ENCODE measurements at places on chromosomes 16 and 17.

- no peak for DNase-seq
These were observed 732.5 kb upstream of the RBFOX1 start for GRCh38 chr16:6600167-6600566.

DNA sequence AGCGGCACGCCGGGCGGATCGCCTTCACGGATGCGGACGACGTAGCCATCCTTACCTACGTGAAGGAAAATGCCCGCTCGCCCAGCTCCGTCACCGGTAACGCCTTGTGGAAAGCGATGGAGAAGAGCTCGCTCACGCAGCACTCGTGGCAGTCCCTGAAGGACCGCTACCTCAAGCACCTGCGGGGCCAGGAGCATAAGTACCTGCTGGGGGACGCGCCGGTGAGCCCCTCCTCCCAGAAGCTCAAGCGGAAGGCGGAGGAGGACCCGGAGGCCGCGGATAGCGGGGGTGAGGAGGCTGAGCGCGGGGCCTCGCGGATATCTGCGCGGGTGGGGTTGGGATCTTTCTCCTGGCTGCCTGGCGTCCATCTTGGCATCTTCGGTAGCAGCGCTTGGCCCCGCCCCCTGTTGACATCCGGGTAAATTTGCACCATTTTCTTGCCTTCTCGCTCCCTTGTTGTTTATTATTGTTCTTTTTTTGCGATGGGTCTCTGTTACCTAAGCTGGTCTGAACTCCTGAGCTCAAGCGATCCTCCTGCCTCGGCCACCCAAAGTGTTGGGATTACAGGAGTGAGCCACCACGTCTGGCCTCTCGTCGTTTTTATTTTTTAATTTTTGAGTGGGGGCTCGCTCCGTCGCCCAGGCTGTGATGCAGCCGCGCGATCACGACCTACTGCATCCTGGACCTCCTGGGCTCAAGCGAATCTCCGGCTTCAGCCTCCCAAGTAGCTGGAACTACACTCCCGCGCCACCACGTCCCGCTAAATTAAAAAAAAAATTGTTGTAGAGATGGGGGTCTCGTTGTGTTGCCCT, 898 bp downstream of the TERF2IP start:
- peak; percentile 84 for DNase-seq

DNA sequence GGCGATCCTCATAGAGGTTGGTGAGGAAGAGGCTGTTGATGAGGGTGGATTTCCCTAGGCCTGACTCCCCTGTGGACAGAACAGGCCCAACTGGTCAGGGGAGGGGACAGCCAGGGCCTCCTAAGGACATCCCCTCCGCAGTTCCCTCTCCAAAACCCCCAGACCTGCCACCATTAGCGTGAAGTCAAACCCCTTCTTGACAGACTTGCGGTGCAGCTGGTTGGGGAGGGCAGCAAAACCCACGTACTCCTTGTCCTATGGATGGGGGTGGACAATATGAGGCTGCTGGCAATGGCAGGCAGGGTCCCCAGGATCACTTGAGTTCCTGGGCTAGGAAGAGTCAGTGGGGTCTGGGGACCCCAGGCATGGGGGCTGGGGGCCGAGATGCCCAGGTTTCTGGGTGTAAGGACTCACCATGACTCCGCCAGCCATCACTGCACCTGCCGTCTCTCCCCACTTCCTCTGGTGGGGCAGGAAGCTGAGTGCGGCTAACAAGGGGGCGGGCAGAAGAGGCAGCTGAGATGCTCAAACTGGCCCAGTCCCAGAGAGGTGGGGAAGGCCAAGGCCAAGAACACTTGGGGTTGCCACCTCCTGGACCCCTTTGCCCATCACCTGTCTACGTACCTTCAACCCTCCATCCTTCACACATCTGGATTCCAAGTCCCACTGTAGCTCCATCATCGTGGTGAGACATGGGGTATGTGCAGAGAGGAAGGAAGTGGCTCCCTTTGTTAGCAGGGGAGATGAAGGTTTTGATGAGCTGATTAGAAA, at the start of gene SEPTIN1:
Gene SEPTIN1 (minus strand): TSS at position 451 of the 771 bp plus-strand sequence. CDS start 19 bp downstream, at position 432.
- DNase-seq: peak; percentile 53

GRCh38 chr16:11459722-11460121, 114.5 kb downstream of the RMI2 start:
- no peak for DNase-seq

DNA sequence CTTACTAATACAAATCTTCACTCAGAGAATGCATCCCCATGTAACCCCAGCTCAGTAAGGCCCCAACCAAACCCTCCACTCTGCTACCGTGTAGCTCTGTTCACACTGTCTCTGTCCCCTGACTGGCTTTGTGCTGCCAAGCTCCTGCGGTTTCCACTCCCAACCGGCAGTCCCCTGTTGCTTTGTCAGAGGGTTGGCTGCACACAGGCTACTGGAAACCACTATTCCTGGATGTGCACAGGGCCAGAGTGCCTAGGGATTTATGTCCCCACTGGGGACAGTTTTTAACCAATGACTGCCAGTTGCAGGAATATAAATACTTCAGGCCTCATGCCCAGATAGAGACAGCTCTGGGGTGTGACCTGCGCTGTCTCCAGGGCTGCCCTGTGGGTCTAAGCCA, 157.1 kb upstream of the C16orf82 start:
- no peak for DNase-seq

GRCh38 chr16:10965440-10966061, 21.2 kb downstream of the CLEC16A start:
- DNase-seq: no peak

DNA sequence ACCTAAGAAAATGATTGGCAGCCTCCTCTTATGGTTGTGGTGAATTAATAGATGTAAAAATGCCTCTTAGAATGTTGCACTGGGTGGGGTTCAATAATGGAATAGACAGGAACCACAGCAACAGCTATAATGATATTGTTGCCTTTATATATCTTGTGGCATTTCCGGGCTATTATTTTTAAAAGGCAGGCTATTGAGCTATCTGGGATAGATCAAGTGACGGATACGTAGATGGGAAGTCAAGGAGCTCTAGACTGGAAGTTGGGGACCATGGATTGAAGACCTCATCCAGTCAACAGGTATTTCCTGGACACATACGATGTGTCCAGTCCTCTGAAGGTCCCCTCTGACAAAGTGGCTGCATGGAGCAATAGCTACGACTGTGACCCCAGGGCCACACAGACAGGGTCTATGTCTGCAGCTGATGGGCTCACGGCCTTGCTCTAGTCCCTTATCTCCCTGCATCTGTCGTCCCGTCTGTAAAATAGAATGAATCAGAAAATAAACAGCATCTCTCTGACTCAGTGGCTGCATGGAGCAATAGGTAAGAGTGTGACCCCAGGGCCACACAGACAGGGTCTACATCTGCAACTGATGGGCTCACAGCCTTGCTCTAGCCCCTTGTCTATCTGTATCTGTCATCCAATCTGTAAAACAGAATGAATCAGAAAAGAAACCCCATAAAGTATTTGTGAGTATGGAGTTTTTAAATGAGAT, 117.7 kb upstream of the FOXF1 start:
- DNase-seq: no peak

DNA sequence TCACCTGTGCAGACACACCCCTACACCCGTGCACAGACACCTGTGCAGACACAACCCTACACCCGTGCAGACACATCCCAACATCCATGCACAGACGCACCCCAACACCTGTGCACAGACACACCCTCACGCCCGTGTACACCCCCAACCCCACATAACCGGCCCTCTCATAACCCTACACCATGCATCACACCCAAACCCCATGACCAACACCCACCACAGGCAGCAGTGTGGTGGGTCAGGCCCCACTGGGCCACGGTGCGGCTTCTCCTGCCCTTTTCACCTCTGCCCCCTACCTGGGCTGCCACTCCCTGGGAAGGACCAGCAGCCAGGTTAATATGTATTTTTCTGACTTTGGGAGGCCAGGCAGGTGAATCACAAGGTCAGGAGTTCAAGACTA, 4.2 kb upstream of the SLC16A3 start:
- no peak for DNase-seq

- DNase-seq: no peak
These were observed 2.3 kb downstream of the TMEM186 start for GRCh38 chr16:8795091-8795490.

GRCh38 chr17:40321524-40321929, 12.5 kb downstream of the RARA start:
- no peak for DNase-seq

- DNase-seq: no peak
These were observed 127.8 kb downstream of the HS3ST3B1 start for GRCh38 chr17:14428648-14429029.

- no peak for DNase-seq
These were observed 21.9 kb upstream of the RAI1 start for GRCh38 chr17:17659340-17659739.

- DNase-seq: no peak
These were observed 6.1 kb upstream of the ATP6V0C start for GRCh38 chr16:2507665-2508064.

DNA sequence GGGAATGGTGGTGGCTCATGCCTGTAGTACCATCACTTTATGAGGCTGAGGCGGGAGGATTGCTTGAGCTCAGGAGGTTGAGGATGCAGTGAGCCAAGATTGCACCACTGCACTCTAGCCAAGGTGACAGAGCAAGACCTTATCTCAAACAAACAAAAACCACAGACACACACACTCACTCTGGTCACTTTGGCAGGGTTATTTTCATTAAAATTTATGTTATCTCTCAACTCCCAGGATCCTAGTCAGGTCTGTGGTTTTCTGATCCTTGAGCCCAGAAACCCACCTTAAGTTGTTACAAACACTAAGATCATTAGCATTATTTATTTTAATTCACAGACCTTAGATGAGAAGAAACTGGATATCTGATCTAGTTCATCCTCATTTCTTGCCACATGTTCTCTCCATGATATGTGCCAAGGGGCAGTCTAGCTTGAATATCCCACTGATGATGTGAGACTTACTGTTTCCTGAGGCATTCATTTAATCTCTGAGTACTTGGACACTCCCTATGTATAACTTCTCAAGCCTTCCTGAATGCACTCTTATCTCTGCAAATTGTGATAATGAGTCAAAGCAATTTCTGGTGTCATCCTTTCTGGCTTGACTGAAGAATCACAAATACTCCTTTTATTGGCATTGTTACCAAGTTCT, 9.6 kb downstream of the ABHD15 start:
- DNase-seq: no peak

DNA sequence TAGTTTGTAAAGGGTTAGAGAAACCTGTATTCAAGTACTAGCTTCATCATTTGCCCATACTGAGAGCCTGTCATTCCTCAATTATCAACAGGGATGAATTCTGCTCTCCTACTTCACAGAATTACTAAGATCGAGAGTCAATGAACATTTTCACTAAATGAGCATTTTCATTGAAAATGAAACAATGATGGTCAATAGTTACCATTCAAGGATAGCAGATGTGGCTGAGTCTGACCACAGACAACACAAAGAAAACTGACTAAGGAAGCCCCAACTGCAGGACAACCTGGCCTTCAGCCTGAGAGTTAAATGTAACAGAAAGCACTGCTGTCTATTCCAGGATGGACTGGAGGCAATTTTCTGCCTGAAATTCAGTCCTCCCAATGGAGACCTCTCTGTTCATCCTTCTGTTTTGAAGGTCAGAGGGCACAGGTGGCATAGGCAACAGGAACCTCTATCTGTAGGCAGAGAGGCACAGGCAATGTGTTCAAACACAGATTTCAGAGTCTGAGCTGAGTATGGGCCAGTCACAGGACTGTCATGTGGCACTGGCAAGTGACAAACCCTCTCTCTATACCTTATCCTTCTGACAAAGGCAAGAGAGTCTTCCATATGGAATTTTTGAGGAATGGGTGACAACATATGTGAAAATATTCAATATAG, 19.5 kb downstream of the TRAF4 start:
- DNase-seq: no peak

- DNase-seq: no peak
These were observed 1.3 kb upstream of the SOCS1 start for GRCh38 chr16:11257131-11257938.

GRCh38 chr17:15290605-15291004, 25.5 kb upstream of the PMP22 start:
- DNase-seq: no peak

DNA sequence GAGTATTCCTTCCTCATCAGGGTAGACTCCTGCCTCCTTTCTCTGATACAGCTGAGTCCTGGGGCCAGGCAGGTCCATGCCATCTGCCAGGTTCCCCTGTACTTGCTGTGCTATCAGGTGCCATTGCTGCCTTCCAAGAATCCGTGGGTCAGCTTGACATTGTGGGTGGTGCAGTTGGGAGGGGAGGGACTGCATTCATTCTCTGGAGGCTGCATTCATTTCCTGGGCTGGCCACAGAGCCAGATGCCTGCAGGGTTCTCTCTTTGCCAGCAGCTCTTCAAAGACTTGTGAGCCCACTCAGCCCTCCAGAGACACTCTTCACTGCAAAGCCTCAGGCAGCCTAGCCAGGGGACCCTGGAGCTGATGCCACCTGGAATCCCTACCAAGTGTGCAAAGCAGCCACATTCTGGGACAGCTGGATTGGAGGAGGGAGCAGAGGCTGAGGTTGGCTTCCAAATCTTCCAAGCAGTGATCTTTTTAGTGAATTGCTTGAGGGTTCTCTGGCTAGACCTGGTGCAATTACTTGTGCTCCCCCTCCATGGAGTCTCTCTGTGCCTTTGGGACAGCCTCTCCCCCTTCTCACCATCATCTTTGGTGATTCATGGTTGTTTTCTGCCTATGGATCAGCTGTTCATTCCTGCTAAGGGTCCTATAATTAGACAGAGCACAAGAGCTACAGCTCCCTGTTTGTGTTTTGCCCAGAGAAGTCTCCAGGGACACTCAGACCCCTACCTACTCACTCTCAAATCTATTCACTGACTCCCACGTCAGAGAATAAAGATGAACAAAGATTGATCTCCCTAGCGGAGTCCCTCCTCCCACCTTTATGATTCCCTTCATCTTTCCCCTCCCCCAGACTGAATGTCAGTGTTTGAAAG, 20.9 kb downstream of the ANKFN1 start:
- DNase-seq: no peak

DNA sequence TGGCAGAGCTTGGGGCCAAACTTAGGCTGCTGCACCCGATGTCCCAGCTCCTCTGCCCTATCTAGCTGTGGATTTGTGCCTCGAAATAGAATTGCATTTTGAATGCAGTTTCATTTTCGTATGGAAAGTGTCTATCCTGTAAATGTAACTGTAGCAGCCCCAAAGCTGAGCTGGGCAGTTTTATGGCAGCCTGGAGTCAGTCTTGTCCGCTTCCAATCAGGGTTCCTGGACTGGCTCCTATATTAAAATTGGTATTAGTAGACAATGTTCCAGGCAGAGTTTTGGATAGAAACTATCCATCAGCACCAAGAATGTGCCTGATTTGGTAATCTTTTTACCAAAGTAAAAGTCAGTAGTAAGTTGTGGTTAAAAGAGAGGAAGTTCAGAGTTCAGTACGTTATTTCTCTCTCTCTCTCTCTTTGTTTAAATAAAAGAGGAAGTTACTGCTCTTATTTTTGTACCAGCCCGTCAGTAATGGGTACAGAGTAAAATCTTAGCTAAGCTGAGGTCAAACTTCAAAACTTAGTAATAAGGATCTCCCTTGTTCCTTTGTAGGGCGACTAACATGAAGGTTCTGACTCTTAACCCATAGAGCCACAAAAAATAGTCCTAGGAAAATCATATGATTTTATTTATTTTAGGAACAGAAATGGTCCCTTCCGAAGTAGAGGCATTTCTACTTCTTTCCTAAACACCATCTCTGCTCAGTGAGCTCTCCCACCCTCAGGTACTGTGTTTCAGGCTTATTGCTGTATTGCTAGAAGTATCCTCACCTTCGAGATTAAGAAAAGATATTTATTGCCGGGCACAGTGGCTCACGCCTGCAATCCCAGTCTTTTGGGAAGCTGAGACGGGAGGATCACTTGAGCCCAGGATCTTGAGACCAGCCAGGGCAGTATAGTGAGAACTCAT, 28.0 kb downstream of the PRKCB start:
- no peak for DNase-seq
